Dermis lymphatic vessel endothelial cell (primary cell): ENCODE measurements at places on chromosomes 12 and 14. TPM values are rescaled to one million over a fixed set of nuclear protein-coding genes. Genes with fewer than 3 reads are reported as not detected.

FZD10 gene
- 1.8 and 18.5 TPM in 2 replicates for total RNA-seq

ATXN7L3B gene
- total RNA-seq, result 25.5 and 32.7 TPM in 2 replicates

CDK17 gene
- 115 and 129 TPM in 2 replicates for total RNA-seq

NFE2 gene
- not detected in 2 replicates for total RNA-seq

GUCY2C gene
- not detected in 2 replicates for total RNA-seq

GRIP1 gene
- total RNA-seq, result 0.09 and 0.22 TPM in 2 replicates

PLEKHH1 gene
- 0.11 and 0.17 TPM in 2 replicates for total RNA-seq

LAG3 gene
- total RNA-seq, result 0.09 and 0.22 TPM in 2 replicates

HAL gene
- 0.11 and 0.17 TPM in 2 replicates for total RNA-seq

KRT74 gene
- total RNA-seq, result not detected in 2 replicates

TMEM179 gene
- total RNA-seq, result not detected in 2 replicates

LRTM2 gene
- not detected in 2 replicates for total RNA-seq

NXPH4 gene
- under 0.01 TPM in 1 of 2 replicates, not detected in the other for total RNA-seq

SUSD6 gene
- 10.8 and 10.9 TPM in 2 replicates for total RNA-seq

CHD8 gene
- total RNA-seq, result 51.8 and 54.0 TPM in 2 replicates

AEBP2 gene
- total RNA-seq, result 23.5 and 39.6 TPM in 2 replicates

NRIP2 gene
- total RNA-seq, result not detected in 2 replicates

NAV3 gene
- 4.7 and 8.6 TPM in 2 replicates for total RNA-seq

C1R gene
- 0.43 and 1.5 TPM in 2 replicates for total RNA-seq

FBLN5 gene
- 0.26 and 0.98 TPM in 2 replicates for total RNA-seq

OR4N2 gene
- total RNA-seq, result not detected in 2 replicates

NOXRED1 gene
- total RNA-seq, result 0.11 and 0.17 TPM in 2 replicates

RERG gene
- not detected in 2 replicates for total RNA-seq

LPAR5 gene
- total RNA-seq, result under 0.01 TPM in 1 of 2 replicates, not detected in the other

NEDD1 gene
- 26.7 and 29.0 TPM in 2 replicates for total RNA-seq

DACT1 gene
- 0.22 and 0.26 TPM in 2 replicates for total RNA-seq

TC2N gene
- 14.0 and 37.5 TPM in 2 replicates for total RNA-seq
